ENCODE measurements at places on chromosomes 4 and X.

DNA sequence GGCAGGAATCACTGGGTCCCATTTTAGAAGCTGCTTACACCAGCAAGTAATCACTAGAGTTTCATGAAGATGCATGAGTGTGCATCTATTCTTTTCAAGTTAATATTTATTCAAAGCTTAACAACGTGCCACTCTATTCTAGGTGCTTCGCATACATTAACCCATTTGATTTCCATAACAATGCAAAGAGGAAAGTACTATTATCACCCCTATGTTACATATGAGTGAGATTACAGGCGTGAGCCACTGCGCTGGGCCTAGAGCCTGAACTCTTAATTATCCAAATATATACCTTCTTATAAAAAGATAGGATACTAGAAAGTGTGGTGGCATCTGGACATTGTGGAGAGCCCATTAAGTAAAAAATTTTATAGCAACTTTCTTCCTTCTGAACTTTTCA is 65.4 kb downstream of the CXCL13 start:
- no peak for DNase-seq

- no peak for DNase-seq
These were observed 68.1 kb upstream of the BCOR start for GRCh38 chrX:40165861-40166260.

- no peak for DNase-seq
These were observed 710.7 kb downstream of the STPG2 start for GRCh38 chr4:97432551-97432950.

DNA sequence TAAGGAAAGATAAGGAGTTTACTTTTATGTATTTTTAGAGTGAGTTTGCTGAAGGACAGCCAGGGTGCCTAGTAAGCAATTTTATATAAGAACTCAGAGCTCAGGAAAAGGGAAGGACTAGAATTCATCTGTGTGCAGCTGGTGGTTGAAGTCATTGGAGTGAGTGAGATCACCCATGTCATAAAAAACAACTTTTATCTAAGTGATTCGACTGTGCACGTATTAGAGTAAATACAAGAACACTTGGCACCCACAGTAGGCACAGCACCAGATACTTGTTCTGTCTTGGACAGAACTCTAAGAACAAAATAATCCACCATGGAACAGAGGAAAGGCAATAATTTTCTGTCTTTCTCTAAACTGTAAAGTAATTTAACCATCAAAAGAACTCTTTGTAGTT is 31.6 kb downstream of the SYNPO2 start:
- no peak for DNase-seq

DNA sequence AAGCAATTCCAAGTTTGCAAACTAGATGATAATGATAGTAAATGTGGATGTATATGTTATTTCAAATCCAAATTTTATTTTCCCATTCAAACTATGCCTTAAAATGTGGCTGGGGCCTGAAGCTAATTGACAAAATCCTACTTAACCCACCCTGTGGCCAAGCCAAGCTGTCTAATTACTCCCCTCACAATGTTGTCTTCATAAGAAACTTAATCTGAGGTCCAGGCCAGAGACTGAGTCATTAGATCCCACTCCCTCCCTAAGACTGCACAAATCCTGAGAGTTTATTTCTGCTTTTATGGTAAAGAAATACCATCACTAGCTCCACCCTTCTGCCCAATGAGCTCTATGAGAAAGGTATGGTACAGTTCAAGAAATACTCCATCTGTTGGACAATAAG is 16.6 kb downstream of the SMPX start:
- DNase-seq = no peak

DNA sequence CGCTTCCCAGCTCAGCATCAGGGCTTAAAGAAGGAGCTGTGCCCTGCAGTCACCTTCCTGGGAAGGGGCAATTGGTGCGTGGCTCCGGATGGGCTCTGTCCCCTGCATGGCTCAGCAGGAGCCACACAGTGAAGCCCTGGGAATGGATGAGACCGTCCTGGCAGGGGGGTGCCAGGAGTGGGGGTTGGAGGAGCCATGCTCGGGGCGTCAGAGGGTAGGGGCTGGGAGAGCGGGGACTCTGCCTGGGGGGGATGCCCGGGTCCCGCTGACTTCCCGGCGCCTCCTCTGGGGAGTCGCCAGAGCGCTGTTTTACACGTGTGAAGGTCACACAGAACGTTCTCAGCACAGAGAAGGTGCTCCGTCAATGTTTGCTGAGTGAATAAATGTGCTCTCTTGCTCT is 184.1 kb downstream of the AFAP1 start:
- DNase-seq = no peak

DNA sequence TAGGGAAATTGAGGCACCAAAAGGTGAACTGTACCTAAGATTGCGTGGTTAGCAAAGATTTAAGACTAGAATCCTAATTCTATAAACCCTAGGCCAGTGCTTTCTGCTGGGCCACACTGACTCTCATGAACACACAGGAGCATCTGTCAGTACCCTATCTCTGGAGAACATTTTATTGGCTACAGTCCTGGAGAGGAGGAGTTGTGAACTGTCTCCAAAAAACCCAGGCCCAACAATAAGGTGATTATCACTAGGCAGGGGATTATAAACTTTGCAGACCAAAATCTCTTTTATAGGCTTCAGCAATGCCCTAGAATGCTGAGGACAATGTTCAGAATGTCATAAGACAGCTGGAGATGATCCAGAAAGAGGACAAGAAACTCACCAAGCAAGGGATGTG is 24.1 kb downstream of the OPHN1 start:
- DNase-seq = no peak

DNA sequence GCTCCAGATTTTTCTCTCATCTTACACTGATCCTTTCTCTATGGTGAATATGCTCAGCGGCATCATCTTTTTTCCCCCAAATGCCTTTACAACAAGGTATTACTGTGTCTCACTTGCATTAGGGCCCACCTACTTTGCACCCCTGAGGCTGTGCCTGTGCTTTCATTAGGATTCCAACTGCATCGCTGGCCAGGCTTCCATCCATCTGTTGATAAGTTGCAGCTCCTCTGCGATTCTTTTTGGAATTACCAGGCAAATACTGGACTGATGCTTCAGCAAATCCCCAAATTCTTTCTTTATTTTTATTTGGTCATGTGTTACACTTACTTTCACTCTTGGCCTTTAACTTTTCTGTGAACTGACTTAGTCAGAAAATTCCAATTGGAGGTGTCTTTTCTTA is 77.3 kb downstream of the AFF2 start:
- DNase-seq = no peak

DNA sequence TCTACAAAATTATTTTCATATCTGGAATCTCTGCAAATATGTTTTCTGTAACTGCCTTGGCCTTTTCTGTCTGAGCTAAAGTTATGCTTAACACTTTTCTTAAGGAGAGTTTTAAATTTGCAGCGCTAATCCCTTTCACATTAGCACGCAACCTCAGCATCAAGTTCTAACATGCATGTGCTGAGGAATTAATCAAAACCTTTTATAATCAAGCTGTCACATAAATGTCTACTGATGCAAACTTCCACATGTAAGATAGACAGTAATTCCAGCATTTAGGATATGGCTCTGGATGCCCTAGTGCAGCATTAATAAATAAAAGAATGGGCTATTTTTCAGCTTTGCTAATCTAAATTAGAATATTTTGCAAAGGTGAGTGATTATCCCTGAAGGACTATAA is 17.5 kb upstream of the NEIL3 start:
- DNase-seq = no peak

Data from amygdala (tissue), 56 donors.